ENCODE measurements at places on chromosomes 6 and 20. TPM values are rescaled to one million over a fixed set of nuclear protein-coding genes. Genes with fewer than 3 reads are reported as not detected.

The PHF1 gene
- polyA plus RNA-seq: 71.4 TPM

The PRSS16 gene
- not detected for polyA plus RNA-seq

The ANGPT4 gene
- not detected for polyA plus RNA-seq

The MTFR2 gene
- polyA plus RNA-seq: 0.13 TPM

The F13A1 gene
- polyA plus RNA-seq: 0.12 TPM

The SPATS1 gene
- not detected for polyA plus RNA-seq

The TREM2 gene
- polyA plus RNA-seq: not detected

DNA sequence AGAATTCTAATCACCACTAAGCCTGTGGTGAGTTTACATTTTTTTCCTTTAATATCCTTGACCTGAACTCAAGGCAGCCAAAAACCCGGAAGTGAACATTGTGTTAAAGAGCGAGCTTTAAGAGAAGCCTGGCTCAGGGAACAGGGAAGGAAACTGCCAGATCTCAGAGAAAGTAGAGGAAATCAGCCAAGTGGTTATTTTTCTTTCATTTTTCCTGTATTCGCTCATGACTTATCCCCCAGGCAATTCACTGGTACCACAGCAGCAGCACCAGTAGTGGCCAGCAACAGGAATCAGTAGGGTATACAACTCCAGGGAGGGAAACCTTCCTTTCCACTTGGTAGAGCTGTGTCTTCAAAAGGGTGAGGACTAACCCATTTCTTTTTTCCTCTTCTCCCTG is 89.6 kb upstream of the HMGCLL1 start:
- no peak for DNase-seq

GRCh38 chr20:52722926-52723688 is 249.1 kb upstream of the TSHZ2 start:
- no peak for DNase-seq

GRCh38 chr6:18268066-18268465 is 3.7 kb upstream of the DEK start:
- no peak for DNase-seq

All from naive thymus-derived CD8-positive, alpha-beta T cell (primary cell).